Naive thymus-derived CD4-positive, alpha-beta T cell (primary cell): ENCODE measurements at places on chromosomes 12 and 14. TPM values are rescaled to one million over a fixed set of nuclear protein-coding genes. Genes with fewer than 3 reads are reported as not detected.

Gene SVOP
- total RNA-seq, result not detected

Gene SERPINA10
- total RNA-seq, result not detected

Gene C14orf132
- 21.7 TPM for total RNA-seq

Gene RPS29
- total RNA-seq, result 2,729 TPM

Gene KRT72
- 44.4 TPM for total RNA-seq
